ENCODE measurements at places on chromosomes 4 and X.

DNA sequence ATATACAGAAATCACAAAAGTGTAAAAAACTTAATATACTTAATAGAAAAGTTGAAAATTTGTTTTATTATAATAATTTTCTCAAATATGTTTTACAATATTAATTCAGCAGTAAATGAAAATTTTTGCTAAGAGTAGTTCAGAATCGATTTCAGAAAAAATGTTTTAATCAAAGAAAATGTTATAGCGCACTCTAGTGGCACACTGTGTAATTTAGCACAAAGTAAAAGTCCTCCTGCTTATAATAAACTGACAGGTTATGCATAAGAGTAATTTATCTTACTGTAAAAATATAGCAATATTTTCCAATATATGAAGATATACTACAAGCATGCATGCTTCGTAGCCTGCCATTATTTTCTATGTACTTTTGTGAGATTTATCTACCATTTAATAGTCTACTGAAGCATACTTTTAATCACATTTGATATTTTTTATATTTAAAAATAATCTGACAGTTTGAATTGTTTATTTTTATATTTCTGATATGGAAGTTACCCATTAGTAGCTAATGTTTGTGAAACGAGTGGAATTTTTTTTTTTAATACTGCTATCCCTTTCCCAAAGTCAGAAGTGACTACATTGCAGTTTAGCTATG, 217.9 kb upstream of the KLHL4 start:
- no peak for DNase-seq

- DNase-seq: no peak
Measured at GRCh38 chr4:154314248-154314647, 177.4 kb downstream of the DCHS2 start.

- no peak for DNase-seq
Measured at GRCh38 chrX:37796805-37797204, 16.9 kb downstream of the CYBB start.

DNA sequence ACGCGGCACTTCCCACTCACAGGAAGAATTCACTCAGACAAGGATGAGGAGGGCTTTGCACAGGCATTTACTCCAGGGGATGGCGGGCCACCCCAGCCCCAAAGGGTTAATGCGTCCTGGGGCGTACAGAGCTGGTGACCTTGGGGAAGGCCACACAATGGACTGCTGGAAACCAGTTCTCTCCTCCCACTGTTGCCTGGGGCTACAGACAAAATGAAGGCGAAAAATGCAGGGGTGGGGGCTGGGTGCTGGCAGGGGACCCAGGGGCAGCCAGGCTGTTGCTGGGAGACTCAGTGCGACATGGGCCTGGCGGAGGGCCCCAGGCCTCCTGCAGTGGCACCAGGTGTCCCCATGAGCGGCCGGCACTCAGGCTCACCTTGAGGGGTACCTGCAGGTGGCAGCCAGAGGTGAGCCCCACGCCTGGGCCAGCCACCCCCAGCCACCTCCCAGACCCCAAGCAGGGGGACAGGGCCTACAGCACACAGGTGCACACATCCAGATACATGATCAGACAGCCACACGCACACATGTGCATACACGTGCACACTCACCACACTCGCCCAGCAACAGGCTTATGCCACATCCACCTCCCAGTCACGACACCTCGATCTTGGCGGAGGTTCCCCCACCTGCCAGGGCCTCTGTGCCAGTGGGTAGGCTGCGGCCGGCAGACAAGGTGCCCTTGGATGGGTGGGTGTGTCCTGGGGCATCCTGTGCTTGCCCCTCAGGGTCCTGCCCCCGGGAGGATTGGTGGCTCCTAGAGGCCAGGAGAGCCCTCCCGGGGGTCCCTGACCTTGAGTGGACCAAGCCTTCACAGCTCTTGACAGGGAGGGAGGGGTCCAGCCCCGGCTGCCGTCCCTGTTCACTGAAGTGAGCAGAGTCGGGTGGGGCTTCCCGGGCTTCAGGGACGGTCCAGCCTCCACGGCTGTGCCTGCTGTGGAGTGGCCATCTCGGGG, 13.1 kb downstream of the NAT8L start:
- no peak for DNase-seq

GRCh38 chr4:54120518-54120917, 20.6 kb downstream of the GSX2 start:
- DNase-seq: no peak

DNA sequence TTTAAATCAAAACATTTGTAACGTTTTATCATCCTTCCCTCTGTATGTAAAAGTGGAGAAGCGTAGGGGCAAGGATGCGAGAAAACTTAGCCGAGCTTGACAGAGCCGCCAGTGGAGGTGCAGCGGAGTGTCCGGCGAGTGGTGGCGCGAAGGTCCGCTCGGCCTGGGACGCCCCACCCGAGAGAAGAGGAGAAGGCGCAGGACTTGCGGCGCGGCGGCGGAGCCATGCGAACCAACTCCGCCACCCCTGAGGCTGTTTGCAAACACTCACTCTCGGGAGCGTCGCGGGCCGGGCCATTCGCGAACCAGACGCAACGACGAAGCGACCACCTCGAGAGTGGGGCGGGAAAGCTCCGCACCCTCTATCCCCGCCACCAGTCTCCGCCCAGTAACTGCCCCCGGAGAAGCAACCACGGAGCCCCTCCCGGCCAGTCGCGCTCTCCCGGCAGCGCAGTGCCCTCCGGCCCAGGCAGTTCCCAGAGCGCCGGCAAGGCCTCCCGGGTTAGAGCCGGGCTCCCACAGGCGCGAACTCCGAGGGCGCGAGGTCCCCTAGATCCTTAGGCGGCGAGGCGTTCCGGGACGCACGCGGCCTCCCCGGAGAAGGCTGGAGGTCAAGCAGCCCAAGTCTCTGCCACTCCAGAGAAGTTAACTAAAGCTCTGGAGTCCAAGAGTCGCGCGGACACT, 2.3 kb upstream of the MAB21L2 start:
- no peak for DNase-seq

- DNase-seq: no peak
Measured at GRCh38 chr4:78720994-78721677, 55.0 kb upstream of the BMP2K start.

- no peak for DNase-seq
Measured at GRCh38 chr4:67475155-67475554, 70.1 kb downstream of the CENPC start.

DNA sequence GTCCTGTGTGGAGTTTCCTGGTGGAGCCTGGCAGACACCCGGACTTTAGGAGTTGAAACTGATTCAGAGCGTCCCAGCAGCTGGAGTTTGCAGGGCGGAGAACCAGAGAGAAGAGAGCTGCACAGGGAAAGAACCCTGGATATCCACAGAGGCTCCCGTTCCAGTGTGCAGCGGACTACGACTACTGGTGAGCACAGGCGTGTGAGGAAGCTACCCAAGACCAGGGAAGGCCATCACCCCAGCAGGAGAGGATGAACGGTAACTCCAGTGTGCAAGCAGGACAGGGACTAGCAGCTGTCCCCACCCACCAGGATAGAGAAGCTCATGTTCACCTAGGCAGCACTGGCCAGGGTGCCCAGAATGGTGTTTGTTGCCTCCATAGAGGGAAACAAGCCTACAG, 2.3 kb downstream of the LAGE3 start:
- DNase-seq: no peak

DNA sequence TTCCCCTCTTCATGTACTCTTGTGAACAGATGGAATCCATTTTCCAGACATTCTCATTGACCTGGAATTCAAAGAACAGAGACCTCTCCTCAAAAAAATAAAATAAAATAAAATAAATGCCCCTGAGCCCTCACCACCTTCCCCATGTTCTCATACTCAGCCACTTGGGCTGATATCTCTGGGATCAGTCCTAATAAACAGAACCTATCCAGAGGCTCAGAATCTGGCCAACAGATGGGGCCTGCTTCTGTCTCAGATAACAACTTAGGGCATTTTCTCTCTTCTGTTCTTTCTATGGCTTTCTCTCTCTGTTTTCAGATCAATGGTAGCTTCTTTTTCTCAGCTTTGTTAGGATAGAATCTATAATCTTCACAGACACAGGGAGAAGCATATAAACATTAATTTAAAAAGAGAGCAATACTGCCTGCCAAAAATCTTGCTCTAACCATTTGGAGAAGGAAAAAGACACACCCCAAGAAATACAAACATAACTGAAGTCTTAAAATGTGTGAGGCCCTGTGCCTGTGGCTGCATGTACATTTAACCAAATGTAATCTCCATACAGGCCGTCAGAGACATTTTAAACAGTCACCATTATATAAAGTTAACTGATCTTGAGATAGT, 907.1 kb downstream of the FAT4 start:
- no peak for DNase-seq

GRCh38 chrX:40346379-40346778, 234.4 kb upstream of the ATP6AP2 start:
- DNase-seq: no peak

DNA sequence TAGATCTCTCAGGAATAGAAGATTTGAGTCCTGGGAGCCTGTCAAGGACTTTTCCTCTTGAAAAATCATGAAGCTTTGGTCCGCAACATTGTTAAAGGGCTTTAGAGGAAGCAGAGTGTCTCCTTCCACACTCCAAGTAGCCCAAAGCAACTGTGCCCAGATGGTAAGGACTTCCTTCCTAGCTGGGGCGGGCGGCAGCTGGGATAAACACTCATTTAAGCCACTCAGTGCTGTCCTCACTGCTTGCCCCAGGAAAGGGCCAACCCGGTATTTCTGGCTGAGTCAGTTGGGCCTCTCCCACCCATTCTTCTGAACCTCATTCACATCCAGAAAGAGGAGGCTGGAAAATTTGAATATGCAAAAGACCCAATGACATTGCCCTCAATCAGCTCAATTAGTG, 144.3 kb downstream of the CHIC2 start:
- no peak for DNase-seq

- no peak for DNase-seq
Measured at GRCh38 chr4:183773790-183774189, 114.7 kb downstream of the TRAPPC11 start.

DNA sequence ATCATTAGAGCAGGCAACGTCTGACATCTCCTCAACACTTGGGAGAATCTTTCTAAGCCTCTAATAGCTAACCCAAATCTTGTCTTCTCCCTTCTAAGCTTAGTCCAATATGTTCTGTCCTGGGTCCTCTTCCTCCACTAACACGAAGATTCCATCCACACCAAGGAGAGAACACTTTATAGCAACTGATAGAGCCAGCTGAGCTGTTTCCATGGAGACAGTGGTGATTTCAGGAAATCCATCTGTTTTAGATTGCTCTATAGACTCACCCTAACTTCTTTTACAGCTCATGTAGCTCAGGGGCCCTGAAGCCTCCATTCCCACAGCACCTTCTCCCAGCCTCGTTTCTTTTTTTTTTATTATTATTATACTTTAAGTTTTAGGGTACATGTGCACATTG, 37.4 kb downstream of the SCD5 start:
- DNase-seq: no peak

DNA sequence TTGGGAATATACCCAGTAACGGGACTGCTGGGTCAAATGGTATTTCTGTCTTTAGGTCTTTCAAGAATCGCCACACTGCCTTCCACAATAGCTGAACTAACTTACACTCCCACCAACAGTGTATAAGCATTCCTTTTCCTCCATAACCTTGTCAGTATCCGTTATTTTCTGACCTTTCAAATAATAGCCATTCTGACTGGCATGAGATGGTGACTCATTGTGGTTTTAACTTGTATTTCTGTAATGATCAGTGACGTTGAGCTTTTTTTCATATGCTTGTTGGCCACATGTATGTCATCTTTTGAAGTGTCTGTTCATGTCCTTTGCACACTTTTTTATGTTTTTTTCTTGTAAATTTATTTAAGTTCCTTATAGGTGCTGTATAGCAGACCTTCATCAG, 81.2 kb downstream of the ADAM29 start:
- no peak for DNase-seq

- no peak for DNase-seq
Measured at GRCh38 chr4:74724979-74725378, 69.3 kb downstream of the BTC start.

DNA sequence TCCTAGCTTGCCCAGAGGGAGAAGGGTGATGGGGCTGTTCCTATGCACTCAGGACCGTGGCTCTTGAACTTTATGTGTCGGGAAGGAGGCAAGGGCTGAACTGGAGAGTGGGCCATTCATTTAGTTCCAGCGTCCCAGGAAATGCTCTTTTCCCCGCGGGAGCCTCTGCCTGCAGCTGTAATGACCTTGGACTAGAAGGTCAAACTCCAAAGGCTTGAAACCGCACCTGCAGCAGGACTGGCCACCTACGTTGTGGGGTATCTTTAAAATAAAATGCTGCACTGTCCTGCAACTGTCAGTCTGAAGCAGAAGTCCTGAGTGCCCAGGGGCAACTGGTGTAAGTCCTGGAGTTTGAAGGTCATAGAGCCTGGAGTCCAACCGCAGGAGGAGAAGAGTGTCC, 61.5 kb upstream of the LSM6 start:
- no peak for DNase-seq

DNA sequence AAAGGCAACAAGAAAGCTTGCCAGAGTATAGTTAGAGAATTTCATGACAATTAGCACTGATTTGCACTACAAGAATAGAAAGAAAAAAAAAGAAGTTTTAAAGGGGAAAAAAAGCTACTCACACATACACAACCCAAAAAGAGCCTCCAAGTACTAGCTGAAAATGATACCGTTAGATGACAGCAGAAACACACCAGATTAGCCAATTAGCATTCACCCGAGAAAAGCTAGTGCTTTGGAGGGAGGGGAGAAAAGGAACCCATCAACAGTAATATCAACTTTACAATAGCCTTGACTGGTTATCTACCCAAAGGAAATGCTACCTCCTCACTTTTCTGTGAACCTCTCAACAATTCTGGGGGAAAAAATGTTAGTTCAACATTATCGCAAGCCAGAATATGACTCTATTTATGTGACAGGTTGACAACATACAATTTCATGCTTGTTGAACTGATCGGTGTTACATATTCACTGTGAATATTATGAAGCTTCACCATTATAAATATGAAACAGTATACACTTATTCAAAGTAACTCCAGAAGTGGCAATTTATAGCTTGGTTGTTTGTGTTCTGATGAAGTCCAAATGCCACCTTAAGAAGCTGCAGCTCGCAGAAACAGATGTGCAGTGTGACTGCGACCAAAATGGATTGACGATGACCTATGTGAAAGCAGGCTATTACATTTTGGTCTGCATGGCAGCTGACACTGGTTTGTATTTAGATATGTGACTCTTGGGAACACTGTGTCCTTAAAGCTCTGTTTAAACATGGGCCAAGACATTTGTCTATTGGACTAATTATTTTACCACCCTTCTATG, 15.9 kb downstream of the PPARGC1A start:
- DNase-seq: no peak

- no peak for DNase-seq
Measured at GRCh38 chr4:131430302-131430701, 1718.8 kb upstream of the PCDH10 start.

- DNase-seq: no peak
Measured at GRCh38 chr4:24565054-24565453, 19.3 kb downstream of the DHX15 start.
